H1 (cell line): ENCODE measurements at places on chromosomes 5 and 9. TPM values are rescaled to one million over a fixed set of nuclear protein-coding genes. Genes with fewer than 3 reads are reported as not detected.

- DNase-seq, result no peak
These were observed 59.8 kb upstream of the BARX1 start for GRCh38 chr9:94014920-94015319.

GRCh38 chr5:141094481-141095262 is at the start of gene PCDHB2:
Gene PCDHB2 (plus strand): TSS chr5:141094615. CDS start chr5:141094791, 176 bp downstream.
- DNase-seq, result peak; percentile 84

DNA sequence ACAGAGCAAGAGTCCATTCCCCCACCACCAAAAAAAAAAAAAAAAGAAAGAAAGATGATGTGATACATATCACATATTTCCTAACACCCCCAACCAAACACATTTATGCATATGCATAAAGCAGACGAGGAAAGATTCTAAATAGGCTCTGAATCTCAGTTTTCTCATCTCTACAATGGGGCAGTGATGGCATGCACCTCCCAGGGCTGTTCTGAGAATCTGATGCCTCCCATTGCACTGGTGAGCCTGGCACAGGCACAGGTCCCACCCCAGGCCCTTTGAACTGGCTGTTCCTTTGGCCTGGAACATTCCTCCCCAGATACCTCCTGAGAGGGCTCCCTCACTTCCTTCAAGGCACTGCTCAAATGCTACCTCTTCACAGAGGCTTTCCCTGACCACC is 116.5 kb downstream of the C9orf50 start:
- DNase-seq, result no peak

GRCh38 chr5:56514245-56514644 is 281.1 kb upstream of the ANKRD55 start:
- no peak for DNase-seq

ZNF300 gene
- 15.2 and 15.8 TPM in 2 replicates for total RNA-seq
